Stimulated activated CD8-positive, alpha-beta memory T cell treated with anti-CD3 and anti-CD28 coated beads, Interleukin-7, amount 100 ng/mL, for 1 hour (primary cell): ENCODE measurements at places on chromosomes 7 and 10.

GRCh38 chr10:1148855-1149605 lies 92.8 kb downstream of the WDR37 start:
- DNase-seq: no peak

- DNase-seq: no peak
Observed at GRCh38 chr10:27104919-27105318, 4.6 kb upstream of the ANKRD26 start.

DNA sequence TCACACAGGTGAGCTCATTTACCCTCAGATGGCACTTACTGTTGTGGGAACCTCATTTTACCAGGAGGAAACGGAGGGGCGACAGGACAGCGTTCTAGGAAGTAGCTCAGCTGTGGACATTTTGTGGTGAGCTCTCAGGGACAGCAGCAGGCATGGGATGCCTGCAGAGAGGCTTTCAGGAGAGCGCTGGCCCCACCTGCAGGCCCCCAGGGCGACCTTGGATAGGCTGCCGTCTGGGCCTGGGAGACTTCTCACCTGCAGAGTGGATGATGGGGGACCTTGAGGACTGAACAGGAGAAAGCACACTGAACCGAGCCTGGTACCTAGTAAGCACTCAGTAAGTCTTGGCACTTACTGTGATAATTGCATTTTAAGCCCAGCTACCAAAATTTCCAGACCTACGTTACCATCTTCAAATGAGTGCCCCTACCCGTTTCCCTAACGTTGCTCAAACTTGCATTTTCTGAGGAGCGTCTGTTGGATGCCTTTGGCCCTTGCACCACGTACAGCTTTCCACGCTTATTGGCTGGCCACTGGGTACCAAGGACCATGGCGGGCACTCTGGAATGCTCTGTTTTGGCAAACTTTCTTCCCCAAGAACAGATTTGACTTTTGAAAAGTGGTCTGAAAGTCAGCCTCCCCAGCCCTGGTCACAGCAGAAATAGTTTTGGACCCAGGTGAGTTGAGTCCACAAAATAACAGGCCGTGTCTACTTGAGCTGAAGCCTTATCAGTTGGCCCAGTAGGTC lies 223.4 kb downstream of the EBF3 start:
- no peak for DNase-seq

- DNase-seq: no peak
Observed at GRCh38 chr10:46028584-46029460, 1.6 kb downstream of the NCOA4 start.

- no peak for DNase-seq
Observed at GRCh38 chr7:27802999-27803398, 63.0 kb downstream of the TAX1BP1 start.

- no peak for DNase-seq
Observed at GRCh38 chr10:93443481-93443880, 38.7 kb downstream of the MYOF start.

DNA sequence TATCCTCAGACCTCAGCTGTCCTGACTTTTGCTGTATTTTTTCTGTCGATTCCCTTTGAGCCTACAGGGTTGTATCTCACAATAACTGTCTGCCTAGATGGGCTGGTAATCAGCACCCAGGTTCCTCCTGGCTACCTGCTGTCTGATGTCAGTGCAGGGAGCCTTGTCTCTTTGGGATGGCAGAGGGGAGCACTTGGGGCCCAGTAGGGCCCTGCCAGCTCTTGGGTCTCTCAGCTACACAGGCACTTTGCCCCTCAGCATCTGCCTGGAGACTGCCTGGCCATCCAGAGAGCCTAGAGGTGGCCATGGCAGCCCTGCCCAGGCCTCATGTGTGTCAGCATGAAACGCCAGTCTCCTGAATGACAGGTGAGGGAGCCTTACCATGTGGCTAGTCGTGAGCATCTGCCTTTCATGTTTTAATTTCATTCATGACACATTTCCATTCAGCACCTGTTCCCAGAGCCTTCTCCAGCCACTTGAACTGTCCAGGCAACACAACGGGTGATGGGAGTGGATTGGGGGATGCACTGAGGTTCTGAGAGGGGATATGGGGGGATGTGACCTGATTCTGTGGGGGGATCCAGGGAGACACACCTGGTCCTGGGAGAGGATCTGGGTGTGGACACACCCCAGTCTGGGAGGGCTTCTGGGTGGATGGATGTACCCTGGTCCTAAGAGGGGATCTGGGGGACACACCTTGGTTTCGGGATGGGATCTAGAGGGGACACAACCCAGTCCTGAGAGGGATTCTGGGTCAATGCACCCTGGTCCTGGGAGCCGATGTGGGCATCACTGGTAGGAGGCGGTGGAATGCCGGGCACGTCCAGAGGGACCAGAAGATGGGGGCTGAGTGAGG lies 21.9 kb downstream of the ADCY1 start:
- no peak for DNase-seq

DNA sequence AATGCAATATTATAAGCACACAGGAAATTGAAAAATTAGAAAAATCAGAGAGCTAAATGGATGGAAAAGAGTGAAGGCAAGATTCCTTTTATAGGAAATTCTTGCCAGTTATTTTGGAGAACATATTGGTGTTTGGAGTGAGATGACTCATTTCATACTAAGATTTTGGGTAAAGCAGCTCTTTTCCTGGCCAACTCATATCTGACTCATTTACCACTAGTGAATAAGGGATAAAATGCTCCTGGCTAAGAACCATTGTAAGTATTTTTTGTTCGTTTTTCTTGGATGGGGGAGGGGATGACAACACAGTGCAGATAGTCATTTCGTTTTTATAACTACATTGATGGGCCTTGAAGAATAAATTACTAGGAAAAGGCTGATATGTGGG lies 139.3 kb downstream of the TWIST1 start:
- no peak for DNase-seq

GRCh38 chr7:131288450-131288849 lies 39.2 kb upstream of the MKLN1 start:
- DNase-seq: no peak

GRCh38 chr7:45075871-45076796 lies 12.6 kb downstream of the NACAD start:
- no peak for DNase-seq
